SJSA1 (cell line): ENCODE measurements at places on chromosomes 12 and 14. TPM values are rescaled to one million over a fixed set of nuclear protein-coding genes. Genes with fewer than 3 reads are reported as not detected.

GRCh38 chr12:66514581-66514980 is 164.3 kb downstream of the GRIP1 start:
- no peaks in the 10 kb centered on the region for H3K27me3 ChIP-seq
- no peaks in the 10 kb centered on the region for H3K36me3 ChIP-seq
- no peak overlapping the region for H3K4me3 ChIP-seq
- H3K27ac ChIP-seq, result no peak overlapping the region
- H3K4me1 ChIP-seq, result no peaks in the 10 kb centered on the region
- DNase-seq, result no peak

The PSMC6 gene
- total RNA-seq, result 168 and 216 TPM in 2 replicates

GRCh38 chr14:39366460-39367386 is 65.5 kb downstream of the FBXO33 start:
- no peak overlapping the region for H3K4me3 ChIP-seq
- H3K27me3 ChIP-seq, result no peaks in the 10 kb centered on the region
- no peak overlapping the region for H3K27ac ChIP-seq
- no peaks in the 10 kb centered on the region for H3K36me3 ChIP-seq
- H3K4me1 ChIP-seq, result no peaks in the 10 kb centered on the region

The RERG gene
- total RNA-seq, result not detected in 2 replicates

DNA sequence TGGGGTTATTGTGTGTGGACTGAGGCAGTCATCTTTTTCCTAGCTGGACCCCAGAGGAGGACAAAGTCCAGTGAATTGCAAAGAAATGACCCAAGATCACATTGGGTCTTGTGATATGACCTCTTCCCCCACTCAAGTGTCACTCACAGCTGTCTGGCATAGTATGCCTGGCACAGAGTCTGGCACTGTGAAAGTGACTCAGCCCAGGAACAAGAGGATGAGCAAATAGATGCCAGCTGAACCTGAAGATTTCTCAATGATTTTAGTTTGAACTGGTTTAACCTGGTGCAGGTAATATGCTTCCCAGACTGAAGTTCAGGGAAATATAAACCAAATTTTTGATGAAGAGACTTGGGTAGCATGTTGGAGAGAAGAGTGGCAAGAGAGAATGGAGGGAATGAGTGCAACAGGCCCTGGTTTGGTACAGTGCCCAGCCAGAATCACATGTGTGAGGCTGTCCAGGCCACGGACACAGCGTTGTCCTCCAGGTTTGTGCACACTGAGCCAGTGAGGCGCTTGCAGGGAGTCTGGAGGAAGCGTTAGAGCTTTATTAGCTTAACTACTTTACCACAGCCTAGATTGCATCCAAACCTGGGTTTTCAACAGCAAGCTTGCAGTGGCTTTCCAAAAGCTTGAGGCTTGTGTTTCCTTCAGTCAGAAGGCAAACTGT is 332.9 kb downstream of the NUAK1 start:
- no peak overlapping the region for H3K4me3 ChIP-seq
- no peaks in the 10 kb centered on the region for H3K27me3 ChIP-seq
- no peak overlapping the region for H3K27ac ChIP-seq
- no peaks in the 10 kb centered on the region for H3K36me3 ChIP-seq
- DNase-seq, result no peak

GRCh38 chr14:99643343-99643742 is 1.6 kb upstream of the HHIPL1 start:
- peaks cover 6% of the 10 kb centered on the region for H3K4me1 ChIP-seq
- no peaks in the 10 kb centered on the region for H3K36me3 ChIP-seq
- no peak overlapping the region for H3K4me3 ChIP-seq
- H3K27me3 ChIP-seq, result peaks cover 6% of the 10 kb centered on the region; the same call in 1 of the 2 replicates
- no peak overlapping the region for H3K27ac ChIP-seq

DNA sequence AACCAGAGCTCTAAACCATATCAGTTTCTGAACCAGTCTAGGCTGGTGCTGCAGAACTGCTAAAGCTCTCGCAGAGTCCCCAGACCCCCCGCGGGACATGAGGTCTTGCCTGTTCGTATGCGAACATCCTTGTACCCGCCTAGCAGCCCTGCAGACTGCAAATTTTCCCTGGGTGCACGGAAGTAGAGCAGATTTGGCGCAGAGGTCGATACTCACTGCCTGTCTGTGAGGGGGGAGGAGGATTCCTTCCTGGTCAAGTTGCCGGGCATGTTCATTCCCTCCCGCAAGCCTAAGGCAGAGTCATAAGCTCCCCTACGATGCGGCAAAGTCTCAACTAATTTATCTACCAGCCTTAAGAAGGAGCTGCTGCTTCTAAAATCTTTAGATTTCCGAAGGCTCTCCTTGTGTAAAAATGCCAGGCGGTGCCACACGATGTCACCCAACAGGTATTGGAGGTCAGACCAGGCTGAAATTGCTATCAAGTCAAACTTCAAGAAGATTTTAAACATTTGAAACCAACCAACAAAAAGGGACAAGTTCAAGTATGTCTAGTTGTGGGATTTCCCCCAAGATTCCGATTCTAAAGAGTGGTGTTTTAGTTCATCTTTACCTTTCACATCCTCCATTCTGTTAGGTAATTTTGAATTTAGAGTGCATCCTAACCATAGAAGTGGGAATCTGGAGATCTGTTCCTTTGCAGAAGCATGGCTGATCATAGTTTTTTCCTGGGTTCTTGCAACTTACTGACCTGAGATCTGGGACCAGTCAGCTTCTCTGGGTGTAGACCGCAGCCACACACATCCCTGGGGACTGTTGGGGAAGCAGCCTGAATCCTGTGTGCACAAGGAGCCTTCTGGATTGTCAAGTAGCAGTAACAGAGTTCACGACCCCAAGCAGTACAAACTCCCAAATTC is 1.6 kb upstream of the PAX9 start:
- H3K4me1 ChIP-seq, result peaks cover 22% of the 10 kb centered on the region
- H3K36me3 ChIP-seq, result peaks cover 13% of the 10 kb centered on the region
- DNase-seq, result no peak
- no peaks in the 10 kb centered on the region for H3K27me3 ChIP-seq

The CACNA2D4 gene
- total RNA-seq, result not detected in 2 replicates

DNA sequence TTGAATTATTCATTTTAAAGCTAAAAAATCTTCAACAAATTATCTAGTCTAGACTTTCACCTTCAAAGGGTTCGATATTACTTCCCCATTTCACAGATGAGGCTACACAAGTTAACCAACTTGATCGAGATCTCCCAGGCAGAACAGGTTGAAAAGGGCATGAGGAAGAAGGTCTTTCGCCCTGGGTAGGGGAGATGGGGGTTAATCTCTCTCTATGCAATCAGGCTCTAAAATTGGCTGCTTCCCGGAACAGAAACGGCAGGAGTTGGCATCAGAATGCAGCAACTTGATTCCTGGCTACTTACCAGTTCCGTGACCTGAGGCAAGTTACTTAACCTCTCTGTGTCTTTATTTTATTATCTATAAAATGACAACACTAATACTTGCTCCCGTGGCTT is 2.4 kb upstream of the CISTR start:
- H3K27me3 ChIP-seq, result peaks cover 33% of the 10 kb centered on the region
- H3K4me3 ChIP-seq, result no peak overlapping the region
- peaks cover 36% of the 10 kb centered on the region for H3K4me1 ChIP-seq
- no peak for DNase-seq

GRCh38 chr14:76767681-76768656 is 6.7 kb downstream of the VASH1 start:
- peaks cover under 1% of the 10 kb centered on the region; the same call in 1 of the 2 replicates for H3K4me1 ChIP-seq
- H3K36me3 ChIP-seq, result no peaks in the 10 kb centered on the region
- H3K4me3 ChIP-seq, result no peak overlapping the region
- H3K27me3 ChIP-seq, result peaks cover 6% of the 10 kb centered on the region; the same call in 1 of the 2 replicates
- H3K27ac ChIP-seq, result no peak overlapping the region

DNA sequence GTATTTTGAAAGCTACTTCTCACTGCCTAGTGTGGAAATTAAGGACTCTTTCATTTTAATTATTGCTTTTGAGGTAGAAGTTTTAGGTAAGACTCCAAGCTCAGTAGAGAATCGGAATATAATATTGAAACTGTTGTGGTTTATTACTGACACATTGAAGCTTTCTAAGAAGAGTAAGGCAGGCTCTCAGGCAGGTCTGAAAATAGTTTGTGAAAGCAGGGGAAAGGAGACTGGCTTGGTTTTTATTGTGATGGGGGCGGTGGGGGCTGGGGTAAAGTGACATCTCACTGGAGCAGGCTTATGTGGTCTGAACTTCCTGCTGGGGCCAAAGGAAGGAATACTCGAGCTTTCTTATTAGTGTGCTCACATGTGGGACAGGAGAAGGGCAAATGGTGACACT is 79.5 kb downstream of the OTOGL start:
- no peaks in the 10 kb centered on the region for H3K27me3 ChIP-seq
- no peaks in the 10 kb centered on the region for H3K36me3 ChIP-seq
- no peaks in the 10 kb centered on the region for H3K4me1 ChIP-seq
- no peak overlapping the region for H3K27ac ChIP-seq

DNA sequence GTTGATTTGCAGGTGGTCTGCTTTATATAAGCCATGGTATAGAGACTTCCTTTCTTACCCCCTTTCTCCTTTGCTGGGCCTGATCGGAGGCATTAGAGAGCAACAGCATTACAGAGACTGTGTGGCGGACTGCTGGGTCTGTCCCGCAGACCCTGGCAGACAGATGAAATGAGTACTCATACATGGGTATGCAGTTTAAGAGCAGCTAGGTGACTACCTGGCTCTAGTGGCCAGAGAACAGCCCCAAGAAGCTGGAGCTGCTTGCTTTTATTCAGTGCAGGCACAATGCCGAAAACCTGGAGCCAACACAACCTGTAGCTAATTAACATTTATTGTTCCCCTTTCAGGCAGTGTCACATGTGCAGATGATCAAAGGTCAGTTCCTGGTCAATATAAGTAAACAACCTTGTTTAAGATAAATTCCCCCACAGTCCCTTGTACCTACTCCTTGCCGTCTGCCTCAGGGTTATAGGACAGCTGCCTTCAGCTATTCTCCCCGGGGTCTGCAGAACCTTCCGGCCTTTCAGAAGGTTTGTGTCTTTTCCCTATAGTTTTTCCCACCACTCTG is 160.0 kb downstream of the TRHDE start:
- no peaks in the 10 kb centered on the region for H3K4me1 ChIP-seq
- DNase-seq, result no peak
- H3K36me3 ChIP-seq, result no peaks in the 10 kb centered on the region
- H3K27ac ChIP-seq, result no peak overlapping the region
- no peaks in the 10 kb centered on the region for H3K27me3 ChIP-seq
- no peak overlapping the region for H3K4me3 ChIP-seq

The INHBC gene
- total RNA-seq, result 0.18 and 0.88 TPM in 2 replicates

DNA sequence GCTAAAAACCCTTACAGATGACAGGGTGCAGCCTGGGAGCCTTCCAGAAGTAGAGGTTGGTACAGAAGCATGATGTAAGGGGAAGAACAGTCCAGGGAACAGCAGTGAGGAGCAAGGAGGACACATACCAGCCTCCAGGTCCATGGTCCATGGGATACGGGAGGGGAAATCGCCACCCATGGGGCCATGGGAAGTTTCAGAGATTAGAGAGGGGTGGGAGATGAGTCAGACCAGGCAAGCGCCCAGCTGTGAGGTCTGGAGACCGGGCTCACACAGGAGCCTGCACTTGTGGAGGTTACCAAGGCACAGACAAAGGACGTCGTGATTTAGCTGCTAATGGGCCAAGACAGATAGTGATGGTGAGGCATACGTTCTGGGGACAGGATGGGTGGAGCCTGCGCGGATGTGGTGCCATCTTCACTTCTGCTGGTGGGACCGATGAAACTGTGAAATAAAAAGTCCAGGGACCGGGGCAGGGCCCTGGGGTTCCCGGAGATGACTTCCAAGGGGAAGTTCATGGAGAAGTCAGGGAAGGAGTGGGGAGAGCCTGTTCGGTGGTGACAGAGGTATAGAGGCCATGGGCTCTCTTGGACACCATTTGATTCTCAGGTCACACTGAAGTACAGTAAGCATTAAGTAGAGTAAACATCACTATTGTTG is 17.7 kb upstream of the LRP1-AS start:
- H3K27me3 ChIP-seq, result no peaks in the 10 kb centered on the region
- no peak overlapping the region for H3K4me3 ChIP-seq
- peak overlapping the region; percentile 38; the same call in 1 of the 2 replicates for H3K27ac ChIP-seq

DNA sequence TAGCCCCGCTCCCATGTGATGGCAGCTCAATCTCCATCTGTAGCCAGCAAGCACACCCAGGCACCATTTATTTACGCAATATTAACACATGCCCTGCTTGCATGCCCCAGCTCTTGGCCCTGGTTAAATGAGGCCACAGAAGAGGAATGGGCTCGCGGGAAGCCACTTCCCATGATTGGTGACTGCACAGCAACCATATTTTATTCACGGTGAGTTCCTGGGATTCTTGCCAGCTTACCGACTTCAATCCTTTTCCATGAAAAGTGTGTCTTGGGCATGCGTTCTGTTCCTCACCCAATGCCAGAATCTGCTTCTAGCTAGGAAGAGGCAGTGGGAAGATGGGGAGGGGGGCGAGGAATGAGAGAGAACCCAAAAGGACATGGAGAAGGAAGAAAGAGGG is 54.7 kb downstream of the PITPNM2 start:
- DNase-seq, result no peak
- H3K4me3 ChIP-seq, result no peak overlapping the region
- H3K36me3 ChIP-seq, result no peaks in the 10 kb centered on the region
- no peak overlapping the region for H3K27ac ChIP-seq
- peaks cover 17% of the 10 kb centered on the region for H3K4me1 ChIP-seq
- no peaks in the 10 kb centered on the region for H3K27me3 ChIP-seq

- peaks cover 5% of the 10 kb centered on the region; the same call in 1 of the 2 replicates for H3K4me1 ChIP-seq
- H3K27me3 ChIP-seq, result peaks cover 62% of the 10 kb centered on the region
- H3K27ac ChIP-seq, result no peak overlapping the region
These were observed 249.5 kb downstream of the APAF1 start for GRCh38 chr12:98894412-98895085.

- DNase-seq, result no peak
- H3K27ac ChIP-seq, result no peak overlapping the region
- H3K27me3 ChIP-seq, result no peaks in the 10 kb centered on the region
- H3K36me3 ChIP-seq, result no peaks in the 10 kb centered on the region
These were observed 133.1 kb downstream of the PRIMA1 start for GRCh38 chr14:93655078-93655750.

- no peak for DNase-seq
- no peak overlapping the region for H3K4me3 ChIP-seq
- no peak overlapping the region for H3K27ac ChIP-seq
- no peaks in the 10 kb centered on the region for H3K27me3 ChIP-seq
- no peaks in the 10 kb centered on the region for H3K36me3 ChIP-seq
- H3K4me1 ChIP-seq, result no peaks in the 10 kb centered on the region
These were observed 17.9 kb downstream of the PLD4 start for GRCh38 chr14:104942586-104942985.

GRCh38 chr14:32681598-32681997 is 257.1 kb upstream of the NPAS3 start:
- H3K27me3 ChIP-seq, result no peaks in the 10 kb centered on the region
- H3K4me1 ChIP-seq, result no peaks in the 10 kb centered on the region
- no peak for DNase-seq
- no peaks in the 10 kb centered on the region for H3K36me3 ChIP-seq
- no peak overlapping the region for H3K4me3 ChIP-seq
- no peak overlapping the region for H3K27ac ChIP-seq

GRCh38 chr12:51852404-51853137 is 4.1 kb upstream of the FIGNL2 start:
- H3K4me3 ChIP-seq, result no peak overlapping the region
- no peak for DNase-seq
- peaks cover 10% of the 10 kb centered on the region for H3K4me1 ChIP-seq
- H3K27me3 ChIP-seq, result peaks cover 26% of the 10 kb centered on the region

The KRT83 gene
- total RNA-seq, result not detected in 2 replicates

DNA sequence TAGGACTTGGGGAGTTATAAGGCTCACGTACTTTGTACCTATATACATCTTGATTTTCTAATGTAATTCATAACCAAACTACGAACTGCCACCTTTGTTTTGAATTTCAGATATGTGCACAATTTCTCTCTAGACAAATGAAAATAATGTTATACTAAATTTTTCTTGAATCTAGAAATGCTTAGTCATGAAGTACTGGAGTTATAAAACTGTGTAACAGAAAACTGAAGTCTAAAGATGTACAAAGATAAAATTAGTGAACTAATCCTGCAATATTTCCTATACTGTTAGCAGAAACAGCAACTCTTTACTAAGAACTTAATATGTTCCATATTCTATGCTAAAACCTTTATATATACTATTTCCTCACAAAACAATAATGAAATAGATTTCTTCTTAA is 15.5 kb downstream of the SEC23A start:
- no peaks in the 10 kb centered on the region for H3K27me3 ChIP-seq
- no peak overlapping the region for H3K27ac ChIP-seq
- H3K36me3 ChIP-seq, result peaks cover 74% of the 10 kb centered on the region
